ENCODE measurements at places on chromosomes 4 and X.

GRCh38 chrX:28847423-28847822, 260.2 kb downstream of the IL1RAPL1 start:
- DNase-seq: no peak

DNA sequence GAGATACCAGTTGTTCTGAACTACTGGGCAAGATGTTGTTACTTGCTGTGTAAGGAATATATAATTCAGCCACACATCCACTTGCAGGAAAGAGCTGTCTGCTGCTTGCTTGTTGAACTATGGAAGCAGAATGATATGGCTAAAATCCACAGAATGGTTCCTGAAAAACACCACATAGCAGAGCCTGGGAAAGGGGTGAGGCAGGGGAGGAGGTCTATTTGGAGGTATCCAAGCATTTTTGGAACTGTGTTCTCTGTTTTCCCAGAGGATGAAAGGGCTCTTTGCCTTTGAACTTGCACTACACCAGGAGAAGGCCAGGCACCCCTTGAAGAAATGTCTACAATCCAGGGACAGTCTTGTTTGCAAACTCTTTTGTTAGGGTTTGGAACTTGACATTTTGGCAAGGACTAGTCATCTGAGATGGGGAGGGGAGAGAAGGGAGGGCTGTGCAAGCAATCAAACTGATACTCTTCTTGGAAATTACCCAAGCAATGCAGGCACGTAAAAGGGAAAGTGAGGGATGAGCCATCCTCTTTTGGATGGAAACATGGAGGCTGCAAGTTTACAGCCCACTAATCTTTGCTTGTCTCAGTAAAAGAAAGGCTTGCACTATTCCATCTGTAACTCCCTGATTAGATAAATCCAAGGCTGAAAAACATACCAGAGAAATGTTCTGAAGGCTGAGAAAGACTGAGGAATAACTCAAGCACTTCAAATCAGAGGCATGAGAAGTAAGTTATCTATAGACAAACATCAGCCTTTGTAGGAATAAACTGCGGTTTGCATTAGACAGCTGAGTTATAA, 141.0 kb downstream of the TSPAN5 start:
- no peak for DNase-seq

- DNase-seq: no peak
These were observed 12.6 kb upstream of the PDE6B start for GRCh38 chr4:612749-613125.

- no peak for DNase-seq
These were observed 57.3 kb upstream of the ACSL1 start for GRCh38 chr4:184883024-184883423.

Data from WERI-Rb-1 (cell line).